Upper lobe of left lung (tissue), 6 donors: ENCODE measurements at places on chromosomes 11 and 22. TPM values are rescaled to one million over a fixed set of nuclear protein-coding genes. Genes with fewer than 3 reads are reported as not detected.

Gene MPPED2
- 3.8 TPM for total RNA-seq

DNA sequence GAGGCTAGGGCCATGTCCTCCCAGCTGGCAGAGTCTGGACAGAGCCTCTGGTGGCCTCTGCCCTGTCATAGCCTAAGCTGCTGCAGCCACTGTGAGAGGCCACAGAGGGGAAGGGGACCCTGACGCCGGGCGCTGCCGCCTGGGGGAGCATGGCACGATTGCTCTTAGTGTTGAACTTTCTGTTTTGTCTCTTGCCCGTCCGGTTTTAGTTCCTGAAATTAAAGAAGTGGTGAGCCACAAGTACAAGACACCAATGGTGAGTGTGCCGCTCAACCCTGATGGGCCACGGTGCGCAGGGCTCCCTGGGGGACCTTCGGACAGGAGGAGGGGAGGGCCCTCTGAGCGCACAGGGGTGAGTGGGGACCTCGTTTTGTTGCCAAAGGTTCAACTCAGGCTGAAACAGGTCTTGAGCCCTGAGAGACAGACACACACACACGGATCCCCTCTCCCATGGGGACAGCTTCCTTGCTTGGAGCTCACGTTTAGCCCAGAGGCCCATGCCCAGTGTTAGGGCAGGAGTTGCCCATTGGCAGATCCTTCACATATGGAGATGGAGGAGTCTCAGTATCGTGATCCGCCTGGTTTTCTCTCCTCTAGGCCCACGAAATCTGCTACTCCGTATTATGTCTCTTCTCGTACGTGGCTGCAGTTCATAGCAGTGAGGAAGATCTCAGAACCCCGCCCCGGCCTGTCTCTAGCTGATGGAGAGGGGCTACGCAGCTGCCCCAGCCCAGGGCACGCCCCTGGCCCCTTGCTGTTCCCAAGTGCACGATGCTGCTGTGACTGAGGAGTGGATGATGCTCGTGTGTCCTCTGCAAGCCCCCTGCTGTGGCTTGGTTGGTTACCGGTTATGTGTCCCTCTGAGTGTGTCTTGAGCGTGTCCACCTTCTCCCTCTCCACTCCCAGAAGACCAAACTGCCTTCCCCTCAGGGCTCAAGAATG, 23.8 kb downstream of the MYBPC3 start:
- H3K4me1 ChIP-seq: no peaks in the 10 kb centered on the region
- H3K27me3 ChIP-seq: no peaks in the 10 kb centered on the region
- DNase-seq: peak; percentile 81
- no peak overlapping the region for H3K4me3 ChIP-seq
- no peak overlapping the region for H3K27ac ChIP-seq
- H3K36me3 ChIP-seq: peaks cover 48% of the 10 kb centered on the region

DNA sequence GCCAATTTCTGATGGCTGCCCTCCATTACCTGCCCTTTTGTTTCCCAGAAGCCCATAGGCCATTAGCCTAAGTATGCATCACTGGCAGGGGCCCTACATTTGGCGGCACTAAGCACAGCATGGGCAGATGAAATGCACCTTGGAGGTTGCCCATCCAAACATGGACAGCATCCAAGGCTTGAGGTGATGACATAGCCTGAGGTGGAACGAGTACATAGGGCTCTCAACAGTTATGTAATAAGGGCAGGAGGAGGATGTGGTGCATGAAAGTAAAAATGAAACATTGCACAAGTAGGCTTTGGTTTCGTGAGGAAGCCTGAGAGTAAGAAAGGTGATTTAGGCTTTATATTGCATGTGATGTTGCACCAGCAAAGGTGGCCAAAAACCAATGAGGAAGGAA, 148.1 kb downstream of the FAM76B start:
- no peaks in the 10 kb centered on the region for H3K4me1 ChIP-seq
- DNase-seq: peak; percentile 79
- no peaks in the 10 kb centered on the region for H3K36me3 ChIP-seq
- H3K27ac ChIP-seq: no peak overlapping the region

DNA sequence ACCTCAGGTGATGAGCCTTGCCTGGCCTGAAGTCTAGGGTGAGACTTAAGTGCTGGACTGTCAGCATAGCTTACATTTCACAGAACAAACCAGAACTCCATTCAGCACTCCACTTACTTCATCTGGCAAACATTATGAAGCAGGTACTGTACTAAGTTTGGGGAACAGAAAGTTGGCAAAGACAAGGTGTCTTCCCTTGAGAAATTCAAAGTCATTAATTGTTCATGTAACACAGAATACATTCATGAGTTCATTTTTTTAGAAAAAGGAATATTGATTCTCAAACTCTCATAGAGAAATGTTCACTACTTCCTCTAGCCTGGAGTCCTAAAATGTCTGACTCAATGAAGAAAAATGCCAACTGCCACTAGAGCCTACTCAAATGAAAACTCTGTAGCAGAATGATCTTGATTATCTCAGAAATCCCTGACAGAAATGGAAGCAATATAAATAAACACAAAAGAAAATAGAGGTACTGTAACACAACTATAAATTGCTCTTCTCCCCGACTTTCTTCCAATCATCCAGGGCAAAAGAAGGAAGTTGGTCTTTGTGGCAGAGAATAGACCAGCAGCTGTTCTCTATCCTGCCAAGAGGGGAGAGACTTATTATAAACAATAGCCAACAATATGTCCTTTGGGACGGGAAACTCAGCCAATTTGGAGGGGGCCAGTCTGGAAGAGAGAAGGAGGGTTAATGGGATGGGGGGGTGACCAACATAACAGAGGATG, 129.2 kb upstream of the MTMR2 start:
- no peak overlapping the region for H3K4me3 ChIP-seq
- DNase-seq: no peak
- H3K27ac ChIP-seq: peak overlapping the region; percentile 16
- no peaks in the 10 kb centered on the region for H3K27me3 ChIP-seq
- H3K4me1 ChIP-seq: peaks cover 29% of the 10 kb centered on the region
- no peaks in the 10 kb centered on the region for H3K36me3 ChIP-seq

Gene GRIA4
- not detected for total RNA-seq
